ENCODE measurements at places on chromosomes 2 and 18.

GRCh38 chr2:134623796-134624195, 95.0 kb downstream of the TMEM163 start:
- no peak for DNase-seq

DNA sequence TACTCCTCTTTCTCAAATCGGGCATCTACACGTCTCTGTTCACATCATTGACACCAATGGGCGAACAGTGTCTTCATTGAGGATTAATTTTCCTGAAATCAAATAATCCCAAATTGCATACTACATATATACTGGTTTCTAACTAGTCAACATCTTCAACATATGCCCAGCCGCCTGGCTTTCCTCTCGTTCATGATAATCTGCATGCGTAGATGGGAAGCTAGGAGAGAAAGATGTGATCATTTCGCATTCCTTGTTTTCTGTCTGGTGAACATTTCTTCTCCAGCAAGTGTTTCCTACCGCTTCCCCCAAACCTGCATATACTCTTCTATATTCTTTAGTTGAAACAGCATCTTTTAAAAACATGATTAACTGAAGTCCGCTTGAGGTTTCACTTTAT, 7.4 kb downstream of the TWIST2 start:
- DNase-seq, result no peak

DNA sequence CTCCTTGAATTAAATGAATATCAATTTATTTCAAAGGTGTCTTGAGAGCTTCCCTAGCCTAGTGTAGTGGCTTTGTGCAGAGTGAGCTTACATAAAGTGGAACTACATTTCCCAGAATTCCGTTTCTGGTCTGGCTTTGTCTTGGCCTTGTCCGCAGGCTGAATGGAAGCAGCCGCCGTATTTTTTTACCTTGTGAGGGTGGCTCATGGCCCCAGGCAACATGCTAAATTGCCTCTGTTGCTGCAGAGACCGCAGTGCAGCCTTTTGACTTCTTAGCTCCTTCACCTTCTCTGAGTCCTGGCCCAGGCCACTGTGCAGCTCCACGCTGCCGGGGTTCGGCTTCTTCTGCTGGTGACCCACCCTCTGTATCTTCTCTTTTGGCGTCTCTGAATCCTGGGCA, 114.8 kb upstream of the SLC38A11 start:
- DNase-seq, result no peak

- no peak for DNase-seq
Observed at GRCh38 chr2:199590321-199591203, 132.8 kb upstream of the SATB2 start.

- DNase-seq, result no peak
Observed at GRCh38 chr2:231049286-231050017, 7.2 kb upstream of the PSMD1 start.

DNA sequence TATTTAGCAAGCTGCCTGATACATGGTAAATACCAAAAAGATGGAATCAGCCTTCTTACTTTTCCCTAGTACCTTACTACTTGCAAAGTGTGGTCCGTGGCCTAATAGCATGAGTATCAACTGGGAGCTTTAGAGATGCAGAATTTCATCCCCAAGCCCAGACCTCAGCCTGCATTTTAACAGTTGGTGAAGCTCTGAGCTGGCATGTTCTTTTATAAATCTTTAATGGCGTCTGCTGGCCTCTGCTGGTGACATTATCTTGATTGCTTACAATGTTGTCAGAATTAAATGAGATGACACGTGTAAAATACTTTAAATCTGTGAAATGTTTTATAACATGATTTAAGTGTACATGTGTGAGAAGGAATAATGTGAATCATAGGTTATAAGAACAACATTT, 115.1 kb upstream of the NOSTRIN start:
- DNase-seq, result no peak

DNA sequence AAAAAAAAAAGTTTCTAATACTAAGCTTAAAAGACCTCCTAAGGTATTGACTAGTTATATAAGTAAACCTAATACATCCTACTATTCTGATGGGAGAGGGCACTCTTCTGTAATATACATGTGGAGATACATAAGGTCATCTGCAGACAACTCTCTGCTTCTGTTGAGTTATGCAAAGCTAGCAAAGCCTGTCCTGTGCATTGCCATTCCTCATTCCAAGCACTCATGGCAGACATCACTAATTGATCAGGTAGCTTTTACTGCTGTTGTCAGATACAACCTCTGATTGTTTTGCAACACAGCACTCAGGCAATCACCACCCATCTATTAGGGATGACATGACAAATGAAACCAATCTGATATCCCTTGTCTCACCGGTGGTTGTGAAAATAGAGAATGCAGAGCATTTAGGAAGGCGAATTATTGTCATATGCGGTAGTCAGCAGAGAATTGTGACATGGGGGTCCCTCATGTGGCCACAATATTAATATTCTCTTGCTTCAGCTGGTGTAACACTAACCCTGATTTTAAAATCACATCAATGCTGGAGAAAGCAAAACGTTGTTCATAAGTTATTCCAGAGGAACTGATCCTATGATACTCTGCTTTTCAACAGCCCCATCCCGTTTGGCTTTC, 416.5 kb upstream of the GYPC start:
- no peak for DNase-seq

GRCh38 chr2:223928113-223929006, 16.8 kb downstream of the WDFY1 start:
- no peak for DNase-seq

DNA sequence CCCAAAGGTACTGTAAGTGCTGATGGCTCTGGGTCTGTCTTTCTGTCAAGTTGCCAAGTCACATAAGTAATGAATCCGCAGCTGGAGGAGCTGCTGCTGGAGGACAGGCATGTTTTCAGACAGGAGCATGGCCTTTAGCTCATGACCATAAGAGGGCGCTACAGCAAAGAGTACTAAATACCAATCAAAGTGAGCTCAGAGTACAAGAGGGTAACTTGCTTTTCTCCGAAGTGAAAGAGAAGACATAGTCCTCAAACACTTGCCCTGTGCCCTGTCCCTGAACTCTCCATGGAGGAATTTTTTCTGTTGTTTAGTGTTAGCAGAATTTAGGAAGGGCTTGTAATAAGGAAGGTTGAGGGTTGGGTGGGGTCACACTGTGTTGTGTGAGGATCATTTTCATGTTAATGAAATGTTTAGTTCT, 58.0 kb upstream of the EML6 start:
- no peak for DNase-seq

GRCh38 chr18:44601447-44601846, 79.2 kb upstream of the SETBP1 start:
- peak; percentile 77 for DNase-seq

DNA sequence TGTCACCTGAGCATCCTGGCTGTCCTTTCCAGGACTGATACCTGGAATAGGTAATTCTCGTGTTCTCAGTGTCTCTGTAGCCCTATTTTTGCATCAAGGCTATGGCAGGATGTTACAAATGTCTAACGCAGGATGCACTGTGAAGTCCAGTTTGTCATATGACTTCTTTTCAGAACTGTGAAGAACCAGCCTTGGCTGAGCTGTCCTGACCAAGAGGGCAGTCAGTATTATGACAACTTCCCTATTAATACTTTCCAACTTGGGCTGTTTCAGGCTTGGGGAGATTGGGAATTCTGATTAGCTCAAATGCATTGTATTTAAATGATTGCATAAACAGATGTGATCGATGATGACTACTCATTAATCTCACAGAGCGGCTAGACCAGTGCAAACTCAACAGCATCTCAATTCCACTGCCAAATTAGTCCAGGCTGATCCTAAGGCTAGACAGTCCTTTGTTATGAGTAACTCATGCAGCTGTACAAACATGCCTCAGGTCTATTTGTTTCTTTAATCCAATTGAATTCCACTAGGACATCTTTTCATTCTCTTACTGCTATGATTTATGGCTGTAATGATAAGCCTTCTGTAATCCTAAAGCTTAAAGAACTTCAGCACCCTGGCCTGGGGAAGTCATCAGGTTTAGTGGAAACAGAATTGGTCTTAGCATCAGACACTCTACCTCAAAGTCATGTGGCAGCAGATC, 331.6 kb downstream of the KCNS3 start:
- DNase-seq, result no peak

- DNase-seq, result no peak
Observed at GRCh38 chr2:233605680-233606079, 11.8 kb upstream of the UGT1A8 start.

DNA sequence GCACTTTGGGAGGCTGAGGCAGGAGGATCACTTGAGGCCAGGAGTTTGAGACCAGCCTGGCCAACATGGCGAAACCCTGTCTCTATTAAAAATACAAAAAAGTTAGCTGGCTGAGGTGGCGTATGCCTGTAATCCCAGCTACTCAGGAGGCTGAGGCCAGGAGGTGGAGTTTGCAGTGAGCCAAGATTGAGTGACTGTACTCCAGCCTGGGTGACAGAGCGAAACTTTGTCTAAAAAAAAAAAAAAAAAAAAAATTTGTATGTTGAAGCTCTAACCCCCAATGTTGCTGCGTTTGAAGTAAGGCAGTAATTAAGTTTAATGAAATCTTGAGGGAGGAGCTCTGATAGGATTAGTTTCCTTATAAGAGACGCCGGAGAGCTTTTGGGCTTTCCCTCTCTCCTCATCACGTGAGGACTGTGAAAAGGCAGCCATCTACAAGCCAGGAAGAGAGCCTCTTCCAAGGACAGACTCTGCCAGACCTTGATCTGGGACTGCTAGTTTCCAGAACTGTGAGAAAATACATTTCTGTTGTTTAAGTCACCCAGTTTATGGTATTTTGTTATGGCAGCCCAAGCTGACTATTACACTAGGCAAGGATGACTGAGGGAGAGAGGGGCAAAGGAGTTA, 11.5 kb upstream of the PNPT1 start:
- no peak for DNase-seq

- no peak for DNase-seq
Observed at GRCh38 chr18:32257084-32257785, 67.4 kb downstream of the MEP1B start.

DNA sequence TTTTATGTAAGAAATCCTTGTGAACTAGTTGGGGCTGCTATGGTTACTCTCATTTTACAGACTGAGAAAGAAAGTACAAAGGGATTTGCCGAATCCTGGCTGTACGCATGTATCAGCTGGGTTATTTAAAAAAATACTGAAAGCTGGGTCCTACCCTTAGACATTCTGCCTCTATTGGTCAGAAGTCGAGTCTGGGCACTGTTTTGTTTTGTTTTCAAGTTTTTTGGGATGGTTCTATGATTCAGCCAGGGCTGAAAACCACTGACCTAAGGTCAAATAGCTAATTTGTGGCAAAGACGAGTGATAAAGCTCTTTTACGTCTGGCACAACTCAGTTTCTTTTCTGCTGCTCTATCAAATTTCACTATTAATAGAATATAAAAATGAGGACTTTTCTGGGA, 5.9 kb upstream of the SLC8A1 start:
- DNase-seq, result peak; percentile 26

DNA sequence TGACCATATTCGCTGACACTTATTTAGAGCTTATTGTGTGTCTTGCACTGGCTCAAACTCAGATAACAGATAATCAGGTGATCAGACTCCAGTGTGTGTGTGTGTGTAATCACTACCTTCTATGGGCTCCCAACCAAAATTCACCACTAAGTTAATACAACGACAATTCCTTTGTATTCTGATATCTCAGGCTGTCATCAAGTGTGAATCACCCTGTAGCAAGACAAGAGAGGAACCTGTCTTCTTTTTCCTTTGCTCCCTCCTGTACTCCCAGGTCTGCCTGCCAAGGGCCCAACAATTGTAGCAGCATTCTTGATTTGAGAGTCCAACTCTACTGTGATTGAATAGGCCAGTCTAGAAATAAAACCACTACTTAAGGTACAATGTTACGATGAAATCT, 25.8 kb downstream of the ITGB6 start:
- DNase-seq, result no peak

DNA sequence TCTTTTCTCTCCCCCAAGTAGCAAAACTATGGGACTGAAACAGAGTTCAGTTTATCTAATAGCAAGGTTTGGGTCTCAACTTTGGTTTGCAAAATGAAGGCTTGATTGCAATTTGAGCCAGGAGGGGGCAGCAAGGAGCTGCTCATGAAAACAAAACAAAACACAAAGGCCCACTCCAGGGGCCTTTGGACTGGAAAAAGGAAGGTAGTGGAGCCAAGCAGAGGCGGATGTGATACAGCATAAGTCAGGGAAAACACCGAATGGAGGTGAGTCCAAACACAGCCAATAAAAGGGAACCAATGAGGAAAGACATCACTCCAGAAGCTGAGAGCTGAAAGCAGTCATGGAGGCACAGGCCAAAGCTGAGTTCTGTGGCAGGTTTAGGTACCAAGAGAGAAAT, 799.7 kb upstream of the ACVR2A start:
- DNase-seq, result no peak

GRCh38 chr2:2520401-2520811, 189.3 kb upstream of the MYT1L start:
- no peak for DNase-seq

GRCh38 chr2:100952512-100952911, 49.6 kb upstream of the RPL31 start:
- DNase-seq, result no peak

DNA sequence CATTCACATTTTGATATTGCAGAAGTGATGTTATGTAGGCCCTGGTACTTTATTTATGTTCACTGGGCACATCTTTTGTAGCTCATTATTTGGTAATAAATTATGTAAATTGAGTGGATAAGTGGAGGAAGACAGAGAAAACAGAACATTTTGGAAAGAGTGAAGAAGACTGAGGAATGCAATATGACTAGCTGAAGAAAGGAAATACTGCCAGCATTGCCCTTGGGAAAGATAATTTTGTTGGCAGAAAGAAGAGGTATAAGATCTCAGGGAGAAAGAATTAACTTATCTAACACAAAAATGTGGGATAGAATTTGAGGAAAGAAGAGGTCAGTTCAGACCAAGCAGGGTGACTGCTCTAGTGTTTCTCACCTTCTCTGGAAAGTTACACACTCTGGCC, 118.8 kb downstream of the TTC27 start:
- no peak for DNase-seq

DNA sequence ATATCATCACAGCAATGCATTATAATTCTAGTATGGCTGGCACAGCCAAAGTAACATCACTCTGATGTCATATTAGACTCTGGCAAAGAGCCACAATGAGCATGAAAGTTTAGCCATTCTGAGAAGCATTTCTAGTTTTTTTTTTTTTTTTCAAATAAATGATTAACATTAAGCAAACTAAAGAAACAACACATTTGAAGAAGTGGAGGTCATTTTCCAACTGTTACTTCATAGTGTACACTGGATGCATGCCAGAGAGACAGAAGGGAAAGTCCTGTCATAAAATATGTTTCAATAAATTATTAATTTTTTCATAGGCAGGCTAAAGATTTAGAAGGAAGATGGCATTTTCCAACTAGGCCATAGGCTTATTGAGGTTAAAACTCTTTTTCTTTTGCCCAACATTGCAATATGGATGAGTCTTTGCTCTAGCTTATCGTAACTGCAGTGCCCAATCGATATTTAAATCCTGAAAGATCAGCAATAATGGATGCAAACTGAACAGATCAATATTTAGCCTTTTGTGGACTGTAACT, 1630.4 kb upstream of the ACVR2A start:
- DNase-seq, result no peak

GRCh38 chr2:12428324-12428723, 288.4 kb upstream of the TRIB2 start:
- DNase-seq, result peak; percentile 57

Data from SJSA1 (cell line).